ENCODE measurements at places on chromosomes 7 and 10.

DNA sequence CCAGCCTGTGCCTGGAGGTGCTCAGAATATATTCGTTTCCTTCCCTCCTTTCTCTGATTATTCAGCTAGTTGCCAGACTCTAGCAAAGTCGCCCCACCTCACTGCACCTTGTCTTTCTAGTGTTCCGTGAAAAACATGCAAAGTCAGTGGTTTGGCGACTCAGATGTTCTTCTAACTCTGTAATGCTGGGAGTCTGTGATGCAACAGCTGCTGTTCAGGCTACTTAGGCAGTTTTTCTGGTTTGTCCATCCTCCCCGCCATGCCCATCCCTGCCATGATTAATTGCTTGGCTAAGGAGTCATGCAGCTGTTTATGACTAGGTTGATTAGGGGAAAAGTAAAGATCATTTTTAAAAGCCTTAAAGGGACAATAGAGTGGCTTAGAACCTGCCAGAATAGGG is 99.4 kb downstream of the MTPN start:
- DNase-seq: no peak

- no peak for DNase-seq
These were observed 88.7 kb downstream of the UBE2H start for GRCh38 chr7:129864042-129864441.

- no peak for DNase-seq
These were observed 202.2 kb downstream of the CACNA2D1 start for GRCh38 chr7:82241356-82241755.

- DNase-seq: no peak
These were observed 17.6 kb upstream of the SFR1 start for GRCh38 chr10:104104418-104104817.

- no peak for DNase-seq
These were observed 51.1 kb upstream of the PODXL start for GRCh38 chr7:131607291-131608115.

DNA sequence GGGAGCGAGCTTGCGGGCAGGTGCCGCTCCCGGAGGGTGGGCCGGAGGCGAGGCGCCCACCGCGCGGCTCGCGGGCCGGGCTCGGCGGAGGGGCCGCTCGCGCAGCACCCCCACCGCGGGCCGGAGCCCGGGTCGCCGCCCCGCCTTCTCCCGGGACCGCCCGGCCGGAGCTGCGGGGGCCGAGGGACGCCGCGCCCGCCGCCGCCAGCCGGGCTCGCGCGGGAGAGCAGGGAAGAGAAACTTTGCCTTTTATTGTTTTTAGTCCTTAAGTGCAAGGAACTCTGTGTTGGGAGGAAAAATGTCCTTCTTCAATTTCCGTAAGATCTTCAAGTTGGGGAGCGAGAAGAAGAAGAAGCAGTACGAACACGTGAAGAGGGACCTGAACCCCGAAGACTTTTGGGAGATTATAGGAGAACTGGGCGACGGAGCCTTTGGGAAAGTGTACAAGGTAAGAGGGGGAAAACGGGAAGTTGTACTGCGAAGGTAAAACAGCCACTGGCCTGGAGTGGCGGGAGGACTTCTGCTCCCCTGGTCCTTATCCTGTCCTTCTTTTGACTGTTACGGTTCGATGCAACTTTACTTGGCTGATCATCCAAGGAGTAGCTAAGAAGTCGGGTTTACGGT is 620 bp downstream of the SLK start:
- no peak for DNase-seq

GRCh38 chr10:100506596-100507356 is 12.9 kb downstream of the SEC31B start:
- no peak for DNase-seq

DNA sequence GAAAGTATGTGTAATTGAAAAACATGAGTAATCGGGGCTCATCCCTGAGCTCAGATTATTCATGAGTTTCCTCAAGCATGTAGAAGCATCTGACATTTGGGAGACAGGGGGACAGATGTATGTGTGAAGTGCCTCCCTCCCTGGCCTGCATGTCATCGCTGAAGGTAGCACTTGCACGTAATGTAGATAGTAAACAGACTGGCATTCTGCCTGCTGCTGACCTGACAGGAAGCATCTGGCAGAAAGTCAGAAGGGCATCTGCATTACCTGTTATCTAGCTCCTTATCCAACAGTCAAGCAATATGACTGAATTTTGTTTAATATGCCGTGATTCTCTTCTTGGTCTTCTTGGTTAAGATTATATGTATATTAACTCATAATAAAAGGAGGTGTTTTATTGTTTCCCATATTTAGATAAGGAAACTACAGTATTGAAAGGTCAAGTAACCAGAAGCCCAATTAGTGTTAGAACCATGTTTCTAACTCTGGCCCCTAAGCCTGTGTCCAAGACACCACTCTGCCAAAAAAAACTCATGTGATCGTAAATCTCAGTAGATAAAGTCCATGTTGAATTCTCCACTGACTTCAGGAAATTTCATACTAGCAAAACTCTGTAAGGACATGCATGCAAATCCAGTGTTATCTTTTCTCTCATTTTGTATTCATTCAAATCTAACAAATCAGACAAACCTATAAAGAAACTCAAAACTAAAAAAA is 918.1 kb upstream of the MBL2 start:
- no peak for DNase-seq

DNA sequence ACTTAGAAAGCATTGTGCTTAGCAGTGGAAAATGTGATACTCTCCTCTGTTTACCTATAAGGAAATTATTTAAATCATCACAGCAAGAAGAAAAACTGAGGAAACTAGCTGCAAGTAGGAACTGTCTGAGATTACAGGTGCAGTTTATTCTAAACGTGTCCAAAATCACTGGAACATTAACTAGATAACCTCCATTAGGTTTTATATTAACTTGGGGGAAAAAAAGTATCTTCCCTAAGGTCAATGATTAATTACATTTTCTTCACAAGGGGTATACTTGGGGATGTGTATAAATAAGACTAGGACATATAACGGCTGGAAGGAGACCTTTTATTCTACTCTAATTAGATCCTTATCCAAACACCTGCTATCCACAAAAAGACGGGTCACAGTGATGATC is 3.7 kb downstream of the GOT1 start:
- no peak for DNase-seq

DNA sequence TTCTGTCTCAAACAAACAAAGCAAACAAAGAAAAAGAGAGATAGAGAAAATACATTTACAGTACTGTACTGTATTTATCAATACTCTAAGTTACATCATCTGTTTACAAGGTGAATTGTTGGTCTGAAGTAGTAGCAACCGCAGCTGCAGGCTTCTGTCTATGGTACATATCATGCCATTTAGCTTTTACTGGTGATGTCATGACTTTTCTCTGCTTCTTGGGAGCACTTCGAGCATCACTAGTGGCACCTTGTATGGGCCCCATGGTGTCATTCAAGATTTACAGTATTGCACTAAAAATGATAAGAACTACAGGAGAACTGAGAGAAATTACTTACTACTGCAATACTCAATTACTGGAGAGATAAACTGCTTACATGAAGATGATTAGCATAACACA is 826.9 kb downstream of the CNTNAP2 start:
- DNase-seq: no peak

DNA sequence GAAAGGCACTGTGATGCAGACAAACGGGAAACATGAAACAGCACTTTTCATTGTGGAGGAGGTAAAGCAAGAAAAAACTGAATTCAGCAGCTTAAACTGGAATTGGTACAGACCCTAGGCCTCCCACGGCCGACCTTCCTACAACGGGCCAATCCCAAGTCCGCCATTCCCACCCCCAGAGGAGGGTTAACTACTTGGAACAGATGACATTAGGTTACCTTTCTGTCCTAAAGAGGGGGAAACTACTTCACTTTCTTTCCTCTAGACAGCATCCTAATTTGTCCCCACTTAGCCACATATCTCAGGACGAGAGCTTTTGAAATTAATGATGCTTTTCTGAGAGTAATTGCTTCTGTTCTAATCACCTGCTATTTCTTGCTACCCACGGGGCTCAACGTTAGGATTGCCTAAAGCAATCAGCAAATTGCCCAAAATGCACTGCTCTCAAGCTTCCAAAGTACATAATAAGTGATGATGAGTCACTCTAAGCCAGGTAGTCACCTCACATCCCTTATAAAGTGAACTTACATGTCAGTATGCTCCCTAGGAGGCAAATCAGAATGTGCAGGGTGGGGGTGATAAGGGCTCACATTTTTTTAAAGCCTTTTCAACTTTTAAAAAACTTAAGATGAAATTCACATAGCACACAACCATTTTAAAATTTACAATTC is 36.7 kb downstream of the LSM5 start:
- DNase-seq: no peak

- no peak for DNase-seq
These were observed 263.6 kb downstream of the PHTF2 start for GRCh38 chr7:78062214-78062613.

- no peak for DNase-seq
These were observed 96.7 kb downstream of the ANLN start for GRCh38 chr7:36486336-36486735.

DNA sequence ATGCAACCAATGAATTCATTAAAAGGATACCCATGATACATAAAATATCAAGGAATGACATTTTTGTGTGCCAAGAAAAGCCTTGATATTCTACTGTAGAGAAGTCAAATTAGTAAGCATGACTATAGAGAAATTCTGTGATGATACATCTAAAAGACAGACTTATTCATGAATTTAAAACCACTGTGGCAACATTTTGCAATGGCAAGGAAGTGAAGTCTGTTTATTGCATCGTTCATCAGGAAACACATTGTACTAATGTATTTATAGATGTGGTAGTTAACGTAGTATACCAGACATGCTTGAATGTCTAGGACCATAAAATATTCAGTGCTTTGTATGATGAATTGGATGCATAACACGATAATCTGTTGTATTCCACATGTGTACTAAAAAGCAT is 9.3 kb upstream of the CLEC5A start:
- no peak for DNase-seq

GRCh38 chr7:33821970-33822369 is 83.4 kb upstream of the BMPER start:
- DNase-seq: no peak
